ENCODE measurements at places on chromosomes 3 and 15.
A peak's percentile ranks its signal among the peaks of the same experiment; 100 is the strongest.

DNA sequence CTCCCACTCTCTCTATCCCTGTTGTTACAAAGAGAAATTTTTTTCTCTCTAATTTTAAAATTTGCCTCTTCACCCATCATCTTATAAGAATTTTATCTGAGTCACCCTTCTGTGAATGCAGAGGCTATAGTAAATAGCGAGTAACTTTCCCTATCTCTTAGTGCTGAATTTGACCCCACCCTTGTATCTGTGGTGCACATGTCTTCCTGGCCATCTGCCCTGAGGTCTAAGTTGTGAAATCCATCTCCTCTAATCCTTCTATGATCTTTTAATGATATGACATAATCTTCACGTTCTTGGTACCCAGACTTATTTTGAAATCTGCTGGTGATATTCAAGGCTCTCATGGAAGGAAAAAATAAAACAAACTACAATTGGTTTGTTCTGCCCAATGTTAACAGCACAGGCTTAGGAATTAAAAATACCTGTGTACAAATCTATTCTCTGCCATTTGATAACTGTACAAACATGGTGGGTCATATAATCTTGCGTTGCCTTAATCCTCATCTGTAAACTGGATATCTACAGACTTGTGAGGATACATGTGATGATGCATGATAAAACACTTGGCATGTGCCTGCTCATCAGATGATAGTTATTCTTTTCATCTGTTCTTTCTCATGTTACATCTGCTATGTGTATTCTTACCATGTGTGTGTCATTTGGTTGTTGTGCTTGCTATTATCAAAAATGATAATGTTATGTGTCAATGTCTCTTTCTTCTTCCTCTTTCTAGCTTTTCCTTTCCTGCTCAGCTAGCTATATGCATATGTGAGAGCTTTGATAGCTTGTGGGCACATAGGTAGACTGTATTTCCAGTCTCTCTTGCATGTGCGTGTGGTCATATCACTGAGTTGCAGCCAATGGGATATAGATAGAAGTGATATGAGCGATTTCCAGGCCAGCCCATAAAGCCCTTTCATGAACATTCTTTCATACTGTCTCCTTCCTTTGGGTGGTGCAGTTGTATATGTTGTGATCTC, 13.7 kb upstream of the CCR3 start:
- peak; percentile 84 for DNase-seq

DNA sequence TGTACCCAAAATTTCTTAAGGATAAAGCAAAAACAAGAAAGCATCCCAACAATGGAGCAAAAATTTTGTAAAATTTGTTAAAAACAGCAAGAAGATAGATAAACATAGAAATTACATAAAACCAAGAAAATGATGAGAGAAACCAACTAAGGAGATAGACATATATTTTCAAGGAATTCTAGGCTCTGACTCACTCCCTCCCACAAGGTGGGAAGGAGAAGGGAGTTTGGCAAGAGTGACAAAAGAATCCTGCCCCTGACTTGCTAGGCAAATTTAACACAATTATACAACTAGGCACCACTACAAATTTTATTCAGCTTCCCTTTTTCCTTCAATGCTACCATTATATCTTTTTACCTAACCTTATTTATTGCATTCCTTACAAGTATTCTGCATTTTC, 70.9 kb downstream of the MYO9A start:
- DNase-seq: peak; percentile 68

- peak; percentile 80 for DNase-seq
These were observed 438.7 kb upstream of the C2CD4B start for GRCh38 chr15:62603742-62604141.

- no peak for DNase-seq
These were observed 40.3 kb upstream of the ZNF385D start for GRCh38 chr3:21791356-21791755.

GRCh38 chr15:90957791-90958190, 3.1 kb downstream of the RCCD1 start:
- no peak for DNase-seq

DNA sequence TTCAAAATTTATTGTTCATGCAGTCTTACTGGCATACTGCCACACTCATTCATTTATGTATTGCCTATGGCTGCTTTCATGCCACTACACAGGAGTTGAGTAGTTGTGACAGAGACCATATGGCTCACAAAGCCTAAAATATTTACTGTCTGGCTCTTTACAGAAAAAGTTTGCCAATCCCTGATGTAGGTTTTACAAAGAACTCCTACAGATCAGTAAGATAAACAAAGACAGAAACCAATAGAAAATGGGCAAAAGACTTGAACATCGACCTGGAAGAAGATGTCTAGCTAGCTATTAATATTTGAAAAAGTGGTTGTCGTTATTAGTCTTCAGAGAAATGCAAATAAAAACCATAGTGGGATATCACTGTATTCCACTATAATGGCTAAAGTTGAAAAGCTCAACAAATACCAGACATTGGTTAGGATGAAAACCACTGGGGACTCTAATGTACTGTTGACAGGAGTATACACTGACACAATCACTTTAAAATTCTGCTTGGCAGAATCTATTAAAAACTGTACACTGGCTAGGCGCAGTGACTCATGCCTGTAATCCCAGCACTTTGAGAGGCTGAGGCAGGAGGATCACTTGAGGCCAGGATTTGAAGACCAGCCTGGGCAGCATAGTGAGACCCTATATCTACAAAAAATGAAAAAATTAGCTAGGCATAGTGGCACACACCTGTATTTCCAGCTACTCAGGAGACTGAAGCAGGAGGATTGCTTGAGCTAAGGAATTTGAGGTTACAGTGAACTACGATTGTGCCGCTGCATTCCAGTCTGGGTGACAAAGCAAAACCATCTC, 87.7 kb downstream of the NEO1 start:
- no peak for DNase-seq

DNA sequence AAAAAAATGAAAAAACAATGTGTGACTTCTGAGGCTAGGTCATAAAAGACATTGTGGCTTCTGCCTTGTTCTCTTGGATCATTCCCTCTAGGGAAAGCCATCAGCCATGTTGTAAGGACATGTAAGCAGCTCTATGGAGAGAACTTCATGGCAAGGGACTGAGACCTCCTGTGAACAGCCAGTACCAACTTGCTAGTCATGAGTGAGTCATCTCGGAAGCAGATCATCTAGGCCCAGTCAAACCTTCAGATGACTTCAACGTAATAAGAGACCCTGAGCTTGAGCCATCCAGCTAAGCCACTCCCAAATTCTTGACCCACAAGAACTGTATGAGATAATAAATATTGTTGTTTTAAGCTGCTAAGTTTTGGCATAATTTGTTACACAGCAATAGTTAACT, 4.9 kb downstream of the MON1A start:
- DNase-seq: peak; percentile 82

- DNase-seq: peak; percentile 3
These were observed 204.9 kb downstream of the CNTN4 start for GRCh38 chr3:2303566-2303965.

DNA sequence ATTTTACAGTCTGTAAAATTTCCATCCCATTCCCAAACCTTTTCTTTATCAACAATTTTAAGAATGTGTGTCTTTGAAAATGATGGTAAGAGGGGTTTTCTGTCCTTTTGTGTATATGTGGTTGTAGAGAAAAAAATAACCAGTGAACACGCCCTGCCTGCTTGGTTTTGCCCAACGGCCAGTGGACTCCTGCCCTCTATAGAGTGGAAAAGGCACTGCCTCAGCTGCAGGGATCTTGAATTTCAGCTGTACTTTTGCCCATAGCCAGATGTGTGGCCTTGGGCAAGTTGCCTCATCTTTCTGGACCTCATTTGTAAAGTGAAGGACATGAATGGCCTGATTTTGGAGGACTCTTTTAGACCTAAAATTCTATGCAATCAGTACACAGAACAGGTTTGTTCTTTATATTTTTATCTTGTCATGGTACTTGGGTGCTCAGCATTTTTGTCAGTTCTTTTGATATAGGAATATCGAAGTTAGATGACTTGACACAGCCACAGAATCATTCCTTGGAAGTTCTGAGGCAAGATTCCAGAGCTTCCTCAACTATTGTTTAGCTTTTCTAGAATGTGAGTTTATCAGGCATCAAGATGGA, 81.0 kb downstream of the CLDN11 start:
- DNase-seq: peak; percentile 85

- DNase-seq: peak; percentile 90
These were observed 1.7 kb downstream of the PKM start for GRCh38 chr15:72229076-72229946.

GRCh38 chr3:196590279-196590678, 21.8 kb downstream of the FBXO45 start:
- DNase-seq: no peak

DNA sequence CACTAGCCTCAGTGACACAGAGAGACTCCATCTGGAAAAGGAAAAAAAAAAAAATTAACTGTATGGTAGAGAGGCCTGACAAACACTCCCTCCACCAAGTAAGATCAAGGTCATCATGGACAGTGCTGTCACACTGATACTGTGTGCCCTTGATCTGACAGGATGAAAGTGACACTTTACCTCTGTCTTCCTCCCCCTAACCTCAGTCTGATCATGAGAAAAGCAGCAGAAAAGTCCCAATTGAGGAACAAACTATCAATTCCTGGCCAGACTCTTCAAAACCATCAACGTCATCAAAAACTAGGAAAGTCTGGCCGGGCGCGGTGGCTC, 26.7 kb downstream of the PGPEP1L start:
- no peak for DNase-seq

DNA sequence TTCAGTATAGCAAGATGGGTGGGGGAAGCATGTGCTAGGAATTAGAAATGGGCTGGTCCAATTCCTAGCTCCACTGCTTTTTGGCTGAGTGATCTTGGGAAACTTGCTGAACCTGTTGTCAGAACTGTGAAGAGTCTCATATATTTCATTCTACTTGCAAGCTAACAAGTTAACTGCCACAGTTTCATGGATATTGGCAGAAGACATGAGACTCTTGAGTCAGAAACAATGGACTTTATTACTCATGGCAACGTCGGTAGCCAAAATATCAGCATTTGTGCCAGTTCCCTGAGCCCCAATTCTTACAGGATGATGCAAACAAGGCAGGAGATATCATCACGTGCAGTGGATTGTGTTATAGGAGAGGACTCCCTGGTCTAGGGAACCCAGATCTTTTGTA, 26.6 kb upstream of the PLAAT1 start:
- peak; percentile 6 for DNase-seq

DNA sequence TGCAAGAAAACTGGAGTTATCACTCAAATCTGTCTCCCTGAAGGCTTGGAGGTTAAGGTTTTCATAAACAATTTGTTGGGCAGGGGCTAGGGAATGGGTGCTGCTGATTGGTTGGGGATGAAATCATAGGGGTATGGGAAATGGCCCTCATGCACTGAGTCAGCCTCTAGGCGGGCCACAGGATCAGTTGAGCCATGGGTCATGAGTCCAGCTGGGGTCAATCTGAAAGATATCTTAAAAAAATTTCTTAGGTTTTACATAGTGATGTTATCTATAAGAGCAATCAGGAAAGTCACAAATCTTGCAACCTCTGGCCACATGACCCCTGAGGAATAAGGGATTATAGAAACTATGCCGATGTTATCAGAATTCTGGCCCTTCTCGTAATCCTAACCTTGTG, 491.7 kb downstream of the ZIC1 start:
- no peak for DNase-seq

- DNase-seq: no peak
These were observed 127.2 kb downstream of the SHOX2 start for GRCh38 chr3:157979022-157979421.

GRCh38 chr3:141147657-141148056, 84.0 kb upstream of the PXYLP1 start:
- no peak for DNase-seq

GRCh38 chr3:94020293-94020692, 8.1 kb downstream of the STX19 start:
- no peak for DNase-seq

GRCh38 chr3:7745711-7746110, 755.9 kb upstream of the LMCD1 start:
- DNase-seq: no peak

DNA sequence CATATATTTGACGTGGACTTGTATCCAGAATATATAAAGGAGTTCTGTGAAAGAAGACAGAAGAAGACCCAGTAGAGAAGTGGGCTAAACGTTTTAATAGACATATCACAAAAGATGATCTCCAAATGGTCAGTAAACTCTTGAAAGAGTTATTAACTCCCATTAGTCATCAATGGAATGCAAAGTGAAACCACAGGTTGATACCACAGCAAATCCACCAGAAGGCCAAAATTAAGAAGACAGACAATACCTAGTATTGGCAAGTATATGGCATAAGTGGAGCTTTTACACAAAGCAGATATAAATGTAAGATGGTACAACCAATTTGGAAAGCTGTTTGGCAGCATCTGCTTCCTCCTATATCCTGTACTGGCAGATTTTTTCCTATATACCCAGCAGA, 6.0 kb downstream of the SPATA16 start:
- no peak for DNase-seq

- peak; percentile 65 for DNase-seq
These were observed 110.0 kb downstream of the TMCC1 start for GRCh38 chr3:129783470-129783869.

DNA sequence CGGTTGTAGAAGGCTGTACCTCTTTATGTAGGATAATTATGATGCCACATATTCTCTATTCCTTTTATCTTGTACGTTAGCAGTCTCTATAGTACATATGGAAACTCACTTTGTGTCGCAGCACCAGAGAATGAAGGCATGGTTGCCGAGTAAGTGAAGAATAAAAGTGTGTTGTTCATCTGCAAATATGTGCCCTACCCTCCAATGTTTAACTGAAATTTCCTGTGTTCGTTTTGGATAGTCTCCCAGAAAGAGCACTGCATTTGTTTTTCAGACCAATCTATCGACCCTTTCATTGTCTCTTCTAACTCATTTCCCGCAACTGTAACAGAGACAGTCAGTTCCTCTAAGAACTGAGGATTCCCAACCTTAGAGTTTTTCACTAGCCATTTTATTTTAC, 592.8 kb downstream of the TUSC7 start:
- no peak for DNase-seq

GRCh38 chr3:164814106-164814505, 264.2 kb downstream of the SI start:
- no peak for DNase-seq

GRCh38 chr3:124850212-124850611, 37.0 kb downstream of the ITGB5 start:
- DNase-seq: peak; percentile 65

GRCh38 chr3:139111392-139112229, 66.9 kb upstream of the PRR23C start:
- peak; percentile 76 for DNase-seq

DNA sequence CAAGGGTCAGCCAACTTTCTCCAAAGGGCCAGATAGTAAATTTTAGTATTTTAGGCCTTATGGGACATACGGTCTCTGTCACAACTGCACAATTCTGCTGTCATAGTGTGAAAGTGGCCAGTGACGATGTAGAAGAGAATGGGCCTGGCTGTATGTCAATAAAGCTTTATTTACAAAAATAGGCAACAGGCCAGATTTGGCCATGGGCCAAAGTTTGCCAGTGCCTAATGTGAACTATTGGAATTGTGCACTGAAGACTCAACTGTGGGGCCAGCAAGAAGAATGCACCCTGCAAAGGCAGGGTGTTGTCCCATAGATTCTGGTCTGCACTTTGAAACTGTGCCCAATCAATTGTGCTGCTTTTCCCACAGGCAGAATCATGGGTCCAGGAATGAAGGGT, 69.4 kb upstream of the PRR23E start:
- DNase-seq: no peak

- no peak for DNase-seq
These were observed 40.1 kb downstream of the REC114 start for GRCh38 chr15:73483053-73483452.

GRCh38 chr3:97131476-97131875, 317.1 kb downstream of the EPHA6 start:
- DNase-seq: no peak
